ENCODE measurements at places on chromosomes 5 and 9.

GRCh38 chr9:114313186-114313585 is 9.7 kb upstream of the ORM1 start:
- no peak for DNase-seq

GRCh38 chr5:83856881-83857280 is 136.2 kb upstream of the HAPLN1 start:
- no peak for DNase-seq

DNA sequence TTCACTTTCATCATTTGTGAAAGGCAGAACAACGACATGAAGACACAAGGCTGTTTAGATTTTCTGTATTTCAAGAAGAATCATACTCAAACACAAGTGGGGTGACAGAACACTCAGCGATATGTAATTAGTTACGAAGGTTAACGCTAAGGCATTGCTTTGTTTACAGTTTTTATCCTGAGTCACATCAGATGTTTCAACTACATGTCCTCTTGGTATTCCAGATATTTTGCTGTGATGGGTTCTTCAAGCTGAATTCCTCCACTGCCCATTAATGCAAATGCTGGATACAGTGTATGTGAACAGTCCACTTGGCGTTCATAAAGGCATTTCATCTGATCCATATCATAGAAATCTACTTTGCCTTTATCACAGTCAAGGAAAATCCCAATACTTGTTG is 43.4 kb downstream of the TRIM36 start:
- no peak for DNase-seq

DNA sequence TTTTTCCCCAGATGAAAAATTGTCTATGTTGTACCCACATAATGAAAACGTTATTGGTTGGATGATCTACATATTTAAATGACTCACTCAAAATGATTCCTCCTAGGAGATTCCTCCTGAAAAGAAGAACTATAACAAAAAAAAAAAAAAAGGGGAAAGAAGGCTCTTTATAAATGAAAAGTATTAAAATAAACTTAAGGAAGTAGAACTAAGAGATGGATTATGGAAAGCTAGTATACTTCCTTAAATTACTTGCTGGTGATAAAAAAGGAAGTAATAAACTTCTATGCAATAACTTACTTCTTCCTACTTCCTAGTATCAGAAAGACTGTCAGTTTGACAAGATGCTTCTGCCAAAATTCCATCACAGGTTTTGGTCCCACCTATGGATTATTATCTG is 1087.7 kb downstream of the CDH12 start:
- no peak for DNase-seq
